ENCODE measurements at places on chromosomes 6 and 20.

GRCh38 chr6:113281014-113281413 lies 576.1 kb upstream of the MARCKS start:
- DNase-seq, result no peak

- DNase-seq, result peak; percentile 49
These were observed 815 bp downstream of the UTRN start for GRCh38 chr6:144285798-144286502.

DNA sequence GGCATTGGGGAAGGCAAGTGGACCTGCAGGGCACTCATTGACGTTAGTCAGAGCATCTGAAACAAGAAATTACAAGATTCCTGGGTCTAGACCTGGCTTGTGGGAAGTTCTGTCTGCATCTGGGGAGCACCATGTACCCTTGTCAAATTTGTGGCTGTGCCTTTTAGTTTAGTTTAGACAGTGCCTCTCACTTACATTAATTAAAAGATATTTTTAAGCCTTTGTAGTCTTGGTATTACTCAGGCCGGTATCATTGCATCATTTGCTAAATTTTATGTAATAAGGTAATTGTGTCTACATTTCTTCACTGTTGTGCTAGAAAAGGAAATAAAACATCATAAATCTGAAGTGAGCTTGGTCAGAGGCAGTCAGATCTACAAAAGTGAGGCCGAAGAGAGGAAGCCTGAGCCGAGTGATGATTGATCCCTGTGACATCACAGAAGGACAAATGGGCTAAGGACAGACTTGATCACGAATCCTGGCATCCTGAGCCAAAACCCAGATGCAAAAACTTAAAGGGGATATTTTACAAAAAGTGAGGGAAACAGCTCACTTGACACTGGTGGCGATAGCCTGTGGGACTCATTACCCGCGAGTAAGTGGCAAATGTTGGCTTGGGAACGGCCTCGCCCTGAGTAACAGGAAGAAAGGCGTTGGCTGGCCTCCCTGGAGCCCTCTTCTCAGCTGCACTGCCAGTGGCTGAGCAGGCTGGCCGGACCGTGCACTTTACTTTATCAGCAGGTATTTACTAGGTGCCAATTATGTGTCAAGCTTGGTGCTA lies 106.5 kb downstream of the TCP11 start:
- DNase-seq, result no peak

- DNase-seq, result no peak
These were observed 27.3 kb upstream of the TAGAP start for GRCh38 chr6:159071843-159072769.

DNA sequence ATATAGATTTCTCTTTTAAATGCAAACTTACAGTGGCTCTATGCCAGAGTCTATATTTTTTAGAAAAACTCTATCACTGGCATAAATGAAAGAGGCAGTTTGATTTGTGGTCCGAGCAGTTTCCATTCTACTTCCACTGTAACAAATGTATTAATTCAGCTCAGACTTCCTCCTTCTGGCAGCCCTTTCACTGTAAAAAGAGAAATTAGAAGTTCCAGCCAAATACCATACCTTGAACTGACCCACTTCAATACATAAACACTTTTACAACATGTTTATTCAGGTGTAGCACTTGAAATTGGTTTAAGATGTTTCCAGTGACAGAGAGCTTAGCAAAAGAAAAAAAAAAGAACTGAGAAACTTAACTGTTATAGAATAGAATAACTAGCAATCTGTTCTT lies 99.3 kb downstream of the BMP5 start:
- DNase-seq, result no peak
